Lung microvascular endothelial cell (primary cell): ENCODE measurements at places on chromosomes 7 and 10.

GRCh38 chr7:86013662-86014061, 630.0 kb upstream of the GRM3 start:
- DNase-seq: no peak

DNA sequence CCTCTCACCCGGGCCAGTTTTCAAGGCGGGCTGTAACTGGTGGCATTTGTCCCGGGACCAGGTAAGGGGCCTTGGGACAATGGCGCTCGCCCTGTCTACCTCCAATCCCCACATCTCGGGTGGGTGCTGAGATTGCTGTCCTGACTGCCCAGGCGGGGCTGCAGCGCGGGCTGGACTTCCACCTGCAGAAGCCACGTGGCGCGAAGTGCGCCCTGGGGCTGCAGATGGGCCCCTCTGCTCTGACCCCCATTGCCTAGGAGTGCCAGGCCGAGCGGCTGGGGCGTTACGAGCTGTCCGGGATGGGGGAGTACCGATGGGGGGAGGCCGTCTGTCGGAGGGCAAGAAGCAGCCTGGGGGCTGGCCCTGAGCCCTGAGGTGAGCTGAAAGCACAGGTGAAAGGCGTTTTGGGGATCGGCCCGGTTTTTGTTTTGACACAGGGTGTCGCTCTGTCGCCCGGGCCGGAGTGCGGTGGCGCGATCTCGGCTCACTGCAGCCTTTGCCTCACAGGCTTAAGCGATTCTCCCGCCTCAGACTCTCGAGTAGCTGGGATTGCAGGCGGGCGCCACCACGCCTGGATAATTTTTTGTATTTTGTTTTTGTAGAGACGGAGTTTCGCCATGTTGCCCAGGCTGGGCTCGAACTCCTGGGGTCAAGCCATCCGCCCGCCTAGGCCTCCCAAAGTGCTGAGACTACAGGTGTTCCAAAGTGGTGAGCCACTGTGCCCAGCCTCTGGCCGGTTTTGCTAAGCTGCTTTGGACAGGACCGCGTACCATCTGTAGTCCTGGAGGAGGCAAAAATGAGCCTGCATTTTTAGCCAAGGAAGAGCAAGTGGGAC, at the start of gene SFXN2:
Gene SFXN2 (plus strand): TSS at position 16 of the 835 bp plus-strand sequence. CDS start 12,001 bp downstream, outside the sequence.
- no peak for DNase-seq

DNA sequence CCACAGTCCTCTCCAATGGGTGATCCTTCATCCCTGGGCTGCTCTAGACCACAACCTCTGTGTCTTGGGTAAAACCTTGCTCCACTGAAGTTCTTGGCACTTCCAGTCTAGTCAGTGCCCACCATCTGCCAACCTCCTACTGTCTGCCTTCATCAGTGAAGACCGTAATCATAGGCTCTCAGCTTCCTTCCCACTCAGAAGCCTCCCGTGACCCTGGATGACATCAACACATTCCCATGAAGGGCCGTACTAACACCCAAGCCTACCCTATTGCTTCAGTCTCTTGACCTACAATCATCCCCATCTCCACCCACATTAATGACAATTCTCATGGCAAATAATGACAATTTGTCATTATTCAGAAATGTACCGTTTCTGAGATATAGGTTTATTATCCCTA, 27.6 kb upstream of the GARS1 start:
- no peak for DNase-seq

- DNase-seq: peak; percentile 65
These were observed 163.6 kb downstream of the PIP4K2A start for GRCh38 chr10:22550732-22551131.

- DNase-seq: peak; percentile 80
These were observed at the start of gene CH25H for GRCh38 chr10:89207181-89207800. TSS of gene CH25H (minus strand) at chr10:89207317. CDS start at chr10:89207292, 25 bp downstream.

DNA sequence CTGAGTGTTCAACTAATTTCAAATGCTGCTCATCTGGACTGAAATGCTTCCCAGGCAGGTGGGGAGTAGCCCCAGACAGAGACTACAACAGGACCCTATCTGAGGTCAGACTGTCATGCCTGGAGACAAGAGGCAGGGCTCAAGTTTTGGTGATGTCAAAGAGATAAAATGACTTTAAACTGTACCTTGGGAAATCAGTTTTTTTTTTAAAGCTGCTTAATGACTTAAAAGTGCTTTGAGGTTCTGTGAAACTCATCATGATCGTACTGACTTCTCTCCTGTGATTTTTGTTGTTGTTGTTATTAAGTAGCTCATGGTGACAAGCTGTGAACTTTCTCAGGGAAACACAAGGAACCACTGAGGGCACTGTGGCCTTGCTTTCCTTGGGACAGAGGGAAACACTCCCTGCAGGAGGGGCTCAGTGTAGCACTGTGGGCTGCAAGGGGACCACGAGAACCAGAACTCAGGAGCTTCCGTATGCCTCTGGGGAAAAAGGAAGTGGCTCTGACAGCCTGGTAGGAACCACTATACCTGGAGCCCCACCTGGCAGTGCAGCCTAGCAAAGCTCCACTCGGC, 9.5 kb downstream of the HIPK2 start:
- DNase-seq: no peak

- DNase-seq: no peak
These were observed 106.9 kb upstream of the GNAI1 start for GRCh38 chr7:80027611-80028173.

- DNase-seq: peak; percentile 31
These were observed 3.9 kb downstream of the MICALL2 start for GRCh38 chr7:1455241-1455939.

GRCh38 chr7:151141855-151142685, 25.4 kb downstream of the GBX1 start:
- no peak for DNase-seq

DNA sequence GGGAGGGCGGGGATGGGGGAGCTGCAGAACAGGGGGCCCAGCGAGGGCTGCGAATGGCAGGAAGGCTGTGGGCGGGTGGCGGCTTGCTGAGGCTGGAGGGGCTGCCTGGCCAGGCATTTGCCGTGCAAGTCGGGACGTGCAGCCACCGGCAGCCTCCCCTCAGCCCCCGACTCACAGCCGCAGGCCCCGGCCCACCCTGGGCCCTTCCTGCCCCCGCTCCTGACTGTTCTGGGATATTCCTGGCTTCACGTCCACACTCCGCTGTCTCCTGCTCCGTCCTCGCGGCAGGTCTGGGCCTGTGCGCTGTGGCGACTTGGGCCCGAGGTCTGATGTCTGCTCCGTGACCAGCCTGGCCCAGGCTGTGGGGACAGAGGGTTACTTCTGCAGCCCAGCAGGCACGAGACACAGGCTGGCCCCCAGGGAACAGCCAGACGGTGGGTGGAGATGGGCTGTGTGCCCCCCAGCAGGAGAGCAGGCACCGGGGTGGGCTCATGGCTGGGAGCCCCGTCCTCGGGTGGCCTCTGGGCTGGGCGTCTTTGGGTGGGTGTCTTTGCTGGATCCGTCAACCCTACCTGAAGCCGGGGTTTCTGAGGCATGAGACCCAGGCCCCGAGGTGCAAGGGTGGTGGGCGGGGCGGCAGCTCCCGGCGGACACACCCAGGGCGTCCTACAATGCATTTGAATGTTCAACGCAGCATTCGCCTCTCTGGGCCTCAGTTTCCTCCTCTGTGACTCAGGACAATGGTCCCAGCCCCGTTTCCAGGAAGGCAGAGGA, 86.5 kb downstream of the FOXL3 start:
- DNase-seq: no peak
